Right hindlimb (tissue), 1 donor: ENCODE measurements at places on chromosomes 16 and 17.
A peak's percentile ranks its signal among the peaks of the same experiment; 100 is the strongest.

GRCh38 chr17:73343168-73343634 is 31.4 kb upstream of the CDC42EP4 start:
- DNase-seq: peak; percentile 92

DNA sequence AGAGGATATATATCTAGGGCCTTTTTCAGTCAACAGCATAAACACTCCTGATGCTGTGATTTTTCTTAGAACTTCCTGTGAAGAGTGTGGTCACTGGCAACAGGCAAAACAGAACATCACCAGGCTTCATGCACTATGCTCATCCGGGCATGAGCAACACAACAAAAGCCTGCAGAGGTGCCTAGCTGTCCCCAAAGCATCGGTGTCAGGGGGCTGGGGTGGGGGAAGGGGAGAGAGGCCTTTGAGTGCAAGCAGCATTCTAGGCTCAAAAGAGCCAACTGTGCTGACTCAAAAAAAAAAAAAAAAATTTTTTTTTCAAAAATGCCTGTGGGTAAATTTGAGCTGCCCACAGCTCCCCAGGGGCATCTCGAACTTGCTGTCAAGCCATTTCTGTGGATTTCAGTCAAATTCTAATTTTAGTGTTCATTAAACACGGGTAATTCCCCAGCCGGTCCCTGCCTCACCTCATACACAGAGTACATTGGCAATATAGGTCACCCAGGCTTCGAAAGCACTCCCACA is 194.6 kb upstream of the DYNLRB2 start:
- peak; percentile 36 for DNase-seq

GRCh38 chr16:80191928-80192327 is 348.9 kb upstream of the DYNLRB2 start:
- DNase-seq: no peak

DNA sequence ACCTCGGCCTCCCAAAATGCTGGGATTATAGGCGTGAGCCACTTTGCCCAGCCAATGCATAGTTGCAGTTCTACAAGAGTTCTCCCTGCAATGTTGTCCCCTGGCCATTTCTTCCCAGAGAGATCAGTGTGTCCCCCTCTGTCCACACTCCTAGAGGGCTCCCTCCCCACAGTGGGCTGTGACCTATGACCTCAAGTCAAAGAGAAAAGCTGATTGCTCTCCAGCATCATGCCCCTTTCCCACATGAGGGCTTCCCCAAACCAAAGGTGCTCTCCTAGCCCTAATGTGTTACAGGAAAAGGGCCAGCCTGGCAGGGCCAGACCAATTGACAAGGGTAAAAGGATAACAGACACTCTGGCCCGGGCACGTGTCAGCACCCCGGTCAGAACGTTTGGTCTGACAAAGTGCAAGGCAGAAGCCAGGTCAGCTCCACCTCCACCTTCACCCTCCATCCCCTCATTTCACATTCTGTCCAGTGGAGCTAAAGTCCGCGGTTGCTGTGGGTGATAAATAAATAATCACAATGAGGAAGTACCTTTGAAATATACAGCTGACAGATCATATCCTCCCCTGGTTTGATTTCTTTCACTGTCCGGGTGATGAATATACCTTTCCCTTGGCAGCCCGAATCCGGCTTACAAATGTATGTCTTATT is 17.8 kb downstream of the TTLL6 start:
- no peak for DNase-seq

DNA sequence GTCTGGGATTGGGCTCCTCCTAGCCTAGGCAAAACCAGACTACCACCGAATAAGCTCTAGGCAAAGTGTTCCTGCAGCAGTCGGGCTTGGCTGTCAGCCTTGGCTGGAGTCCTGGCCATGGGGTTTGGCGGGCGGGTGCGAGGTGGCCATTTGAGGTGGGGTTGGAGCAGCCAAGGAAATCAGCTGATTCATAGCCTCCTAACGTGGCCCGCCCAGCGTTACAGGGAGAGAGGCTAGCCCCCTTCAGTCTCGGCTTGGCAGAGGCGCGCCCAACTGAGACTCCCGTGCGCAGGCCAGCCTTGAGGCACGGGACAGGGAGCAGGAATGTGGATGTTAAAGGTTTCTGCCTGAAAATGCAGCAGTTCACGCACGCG is 1.9 kb downstream of the PMP22 start:
- DNase-seq: peak; percentile 94

DNA sequence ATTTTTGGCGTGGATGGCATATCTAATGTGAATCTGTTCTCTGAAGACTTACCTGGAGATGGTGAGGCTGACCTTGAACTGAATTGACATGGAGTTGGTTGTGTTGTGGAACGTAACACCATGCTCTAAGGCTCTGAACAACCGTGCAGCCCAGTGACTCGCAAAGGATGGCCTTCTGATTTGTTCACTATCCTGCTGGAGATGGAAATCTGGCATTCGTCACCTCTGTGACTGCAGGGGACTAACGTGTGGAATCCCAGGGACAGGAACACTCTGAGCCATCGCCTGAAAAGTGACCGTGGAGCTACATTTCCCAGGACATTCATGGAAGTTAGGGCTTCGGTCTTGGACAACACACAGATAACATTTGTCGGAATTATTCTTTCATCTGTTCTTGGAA is 61.1 kb downstream of the BANP start:
- DNase-seq: no peak
